Activated B cell treated with CpG ODN at 0.5 μM for 24 hours (primary cell): ENCODE measurements at places on chromosomes 11 and 22.

- DNase-seq = no peak
These were observed 12.7 kb upstream of the MIEF1 start for GRCh38 chr22:39489094-39490068.

GRCh38 chr11:120958185-120958584, 65.7 kb upstream of the TBCEL start:
- no peak for DNase-seq

- no peak for DNase-seq
These were observed 171.5 kb downstream of the FAT3 start for GRCh38 chr11:92396133-92396532.

DNA sequence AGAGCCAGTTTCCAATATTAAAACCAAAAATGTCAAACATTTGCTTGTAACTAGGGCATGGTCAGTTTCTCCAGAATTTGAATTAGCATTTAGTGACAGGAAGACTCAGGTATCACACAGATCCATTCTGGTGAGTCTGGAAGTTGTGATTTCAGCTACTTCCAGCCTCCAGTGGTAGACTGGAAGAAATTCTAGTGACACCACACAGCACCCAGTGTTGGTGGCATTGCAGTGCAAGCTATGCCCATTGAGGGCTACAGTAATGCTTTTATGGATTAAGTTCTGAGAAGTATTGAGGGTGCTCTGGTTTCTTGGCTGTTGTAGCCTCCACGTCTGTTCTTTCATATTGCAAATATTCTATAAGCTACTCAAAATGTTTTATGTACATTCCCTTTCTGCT, 31.4 kb upstream of the MMP20 start:
- DNase-seq = no peak

- DNase-seq = no peak
These were observed 121.3 kb downstream of the APOL5 start for GRCh38 chr22:35838855-35839576.

GRCh38 chr22:44193535-44193891, 12.8 kb downstream of the PARVG start:
- DNase-seq = no peak

- DNase-seq = no peak
These were observed 204.4 kb downstream of the NAV2 start for GRCh38 chr11:19917069-19917468.

DNA sequence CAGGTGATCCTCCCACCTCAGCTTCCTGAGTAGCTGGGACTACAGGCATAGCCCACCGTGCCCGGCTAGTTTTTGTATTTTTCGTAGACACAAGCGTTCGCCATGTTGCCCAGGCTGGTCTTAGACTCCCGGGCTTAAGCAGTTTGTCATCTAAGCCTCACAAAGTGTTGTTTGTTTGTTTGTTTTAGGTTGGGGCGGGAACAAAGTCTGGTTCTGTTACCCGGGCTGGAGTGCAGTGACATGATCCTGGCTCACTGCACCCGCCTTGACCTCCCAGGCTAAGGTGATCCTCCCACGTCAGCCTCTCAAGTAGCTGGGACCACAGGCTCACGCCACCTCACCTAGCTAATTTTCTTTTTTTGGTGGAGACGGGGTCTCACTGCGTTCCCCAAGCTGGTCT, 12.6 kb downstream of the IRF7 start:
- no peak for DNase-seq

DNA sequence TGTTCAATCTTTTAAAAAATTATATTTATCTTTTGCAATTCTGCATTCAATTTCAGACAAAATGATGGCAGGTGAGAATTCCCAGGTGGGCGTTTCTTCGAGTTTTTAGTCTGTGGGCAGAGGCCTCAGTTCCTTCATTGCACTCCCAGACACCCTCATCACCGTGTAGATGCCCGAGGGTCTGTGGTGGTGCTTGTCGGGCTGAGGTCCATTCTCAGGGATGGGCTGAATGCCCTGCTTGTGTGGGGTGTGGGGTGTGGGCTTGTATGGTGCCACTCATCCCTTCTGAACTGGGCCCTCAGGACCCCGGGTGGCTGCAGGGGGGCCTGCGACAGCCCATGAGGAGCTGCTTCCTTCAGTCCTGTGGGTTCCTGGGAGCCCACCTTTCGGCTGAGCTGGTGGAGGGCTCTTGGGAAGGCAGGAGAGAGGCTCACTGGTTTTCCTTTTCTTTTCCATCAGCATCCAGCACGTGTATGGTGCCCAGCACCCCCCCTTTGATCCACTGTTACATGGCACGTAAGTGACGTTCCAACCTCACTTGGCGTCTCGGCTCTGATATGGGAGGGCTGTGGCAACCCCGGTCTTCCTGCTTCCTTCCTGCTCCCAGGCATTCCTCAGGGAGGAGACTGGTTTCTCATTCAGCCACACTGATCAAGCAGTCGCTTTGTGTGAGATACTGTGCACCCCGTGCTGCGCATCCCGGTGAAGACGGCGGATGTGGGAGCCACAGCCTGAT, 29.8 kb downstream of the TBC1D22A start:
- no peak for DNase-seq

- DNase-seq = peak; percentile 57
These were observed 99.9 kb upstream of the FGF3 start for GRCh38 chr11:69918938-69919650.

DNA sequence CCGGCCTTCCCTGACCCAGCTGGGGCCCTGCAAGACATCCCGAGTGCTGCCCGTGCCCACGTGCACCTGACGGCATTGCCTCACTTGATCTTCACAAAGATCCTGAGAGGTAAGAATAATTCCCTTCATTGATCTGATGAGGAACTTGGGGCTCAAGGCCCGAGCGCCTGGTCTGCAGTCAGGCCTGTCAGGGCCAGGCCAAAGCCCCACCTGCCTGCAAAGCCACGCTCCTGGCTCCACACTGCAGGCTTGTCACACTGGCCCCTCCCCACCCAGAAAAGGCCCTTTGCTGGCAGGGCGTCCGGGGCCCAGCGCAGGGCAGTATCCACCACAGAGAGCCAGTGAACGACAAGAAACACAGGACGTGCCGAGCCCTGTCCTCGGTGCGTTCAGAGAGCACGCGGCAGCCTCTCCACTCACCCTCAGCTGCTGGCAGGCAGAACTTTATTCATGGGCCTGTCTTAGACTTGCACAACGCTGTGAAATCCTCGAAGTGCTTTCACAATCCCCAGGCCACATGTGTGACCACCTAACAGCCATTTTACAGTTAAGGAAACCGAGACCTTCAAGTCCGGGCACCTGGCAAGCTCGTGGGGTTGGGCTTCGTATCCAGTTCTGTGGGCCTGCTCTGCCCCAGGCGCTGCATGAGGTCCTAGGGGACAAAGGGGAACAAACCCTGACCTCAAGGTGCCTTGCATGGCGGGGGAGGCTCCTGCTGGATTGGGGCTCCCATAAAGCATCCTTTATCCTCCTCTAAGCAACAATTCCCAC, 14.8 kb downstream of the KIAA0930 start:
- DNase-seq = no peak

DNA sequence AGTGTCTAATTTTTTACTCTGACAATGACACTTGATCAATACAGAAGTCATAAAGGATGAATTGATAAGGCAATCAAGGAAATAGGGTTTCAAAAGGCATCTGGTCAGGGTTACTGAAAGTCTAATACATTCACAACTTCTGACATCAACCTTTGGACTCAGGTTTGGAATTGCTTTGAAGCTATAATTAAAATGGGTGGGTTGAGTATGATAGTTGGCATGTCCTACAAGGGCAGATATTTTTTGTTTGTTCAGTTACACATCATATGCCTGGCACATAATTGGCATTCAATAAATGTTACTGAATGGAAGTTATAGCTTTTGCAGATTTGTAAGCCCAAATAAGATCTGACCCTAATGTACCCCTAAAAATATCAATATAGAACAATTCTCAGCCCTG, 7.3 kb upstream of the FUT4 start:
- DNase-seq = no peak

- no peak for DNase-seq
These were observed 8.3 kb upstream of the RIC3 start for GRCh38 chr11:8177136-8177535.

- no peak for DNase-seq
These were observed 19.9 kb downstream of the INCENP start for GRCh38 chr11:62143727-62144126.

GRCh38 chr11:74627381-74627780, 35.0 kb downstream of the POLD3 start:
- DNase-seq = no peak

- DNase-seq = no peak
These were observed 2.1 kb upstream of the POU2AF3 start for GRCh38 chr11:111296196-111296595.

GRCh38 chr11:80669620-80670019, 1228.8 kb upstream of the TENM4 start:
- no peak for DNase-seq

DNA sequence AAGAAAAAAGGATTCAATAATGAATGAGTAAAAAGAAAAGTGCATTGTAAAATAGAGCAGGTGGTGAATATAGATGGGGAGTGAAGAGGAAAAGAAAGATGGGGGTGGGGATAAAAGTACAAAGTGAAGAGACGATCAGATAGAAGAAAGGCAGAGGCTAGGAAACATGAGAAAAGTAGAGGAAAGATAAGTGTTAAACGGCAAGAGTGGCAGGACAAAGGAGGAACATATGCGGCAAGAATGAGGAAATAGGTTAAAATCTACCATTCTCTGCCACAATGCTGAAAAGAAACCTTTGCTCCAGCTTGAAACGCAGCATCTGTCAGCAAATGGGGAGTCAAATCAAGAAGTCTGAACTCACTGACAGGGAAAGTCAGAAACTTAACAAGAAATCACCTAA, 6.8 kb downstream of the FUT4 start:
- no peak for DNase-seq

GRCh38 chr11:66332371-66333219, 3.6 kb downstream of the RIN1 start:
- no peak for DNase-seq

- DNase-seq = no peak
These were observed 18.6 kb downstream of the PHLDB1 start for GRCh38 chr11:118625976-118626375.

DNA sequence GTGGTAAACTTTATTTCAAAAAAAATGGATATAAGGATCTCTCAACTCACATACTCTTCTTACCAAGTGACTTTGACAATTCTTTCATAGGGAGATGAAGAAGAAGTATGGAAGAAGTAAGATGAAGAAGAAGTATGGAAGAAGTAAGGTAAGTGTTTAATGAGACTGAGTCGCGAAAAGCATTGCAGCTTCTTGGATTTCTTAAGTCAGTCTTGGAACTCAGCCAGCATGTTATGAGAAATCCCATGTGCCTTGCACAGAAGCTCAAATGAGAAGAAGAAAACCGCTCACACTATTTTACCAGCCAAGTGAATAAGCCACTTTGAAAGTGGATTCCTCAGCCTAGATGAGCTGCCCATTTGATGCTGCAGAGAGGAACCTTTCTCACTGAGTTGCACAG, 332.0 kb upstream of the CCDC179 start:
- DNase-seq = no peak

DNA sequence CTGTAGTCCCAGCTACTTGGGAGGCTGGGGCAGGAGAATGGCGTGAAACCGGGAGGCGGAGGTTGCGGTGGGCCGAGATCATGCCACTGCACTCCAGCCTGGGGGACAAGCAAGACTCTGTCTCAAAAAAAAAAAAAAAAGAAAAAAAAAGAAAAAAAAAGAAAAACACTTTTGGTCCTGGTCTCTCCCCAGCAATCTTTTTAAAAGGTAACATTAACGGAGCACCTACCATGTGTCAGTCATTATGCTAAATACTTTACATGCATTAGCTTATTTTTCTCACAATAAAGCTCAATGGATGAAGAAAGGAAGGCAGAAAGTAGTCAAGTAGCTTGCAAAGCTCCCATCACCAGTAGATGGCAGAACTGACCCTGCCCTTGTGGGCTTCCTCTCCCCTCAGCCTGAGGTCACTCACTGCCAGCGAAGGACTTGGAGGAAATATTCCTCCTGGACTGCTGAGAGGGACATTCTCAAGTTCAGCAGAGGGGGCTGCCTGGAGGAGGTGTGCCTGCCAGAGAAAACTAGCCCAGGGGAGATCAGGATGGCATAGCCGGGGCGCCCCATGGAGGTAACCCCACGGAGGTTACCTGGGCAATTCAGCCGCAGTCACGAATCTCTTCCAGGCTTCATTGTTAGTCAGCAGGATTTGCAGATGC, 15.5 kb downstream of the APOL3 start:
- no peak for DNase-seq

DNA sequence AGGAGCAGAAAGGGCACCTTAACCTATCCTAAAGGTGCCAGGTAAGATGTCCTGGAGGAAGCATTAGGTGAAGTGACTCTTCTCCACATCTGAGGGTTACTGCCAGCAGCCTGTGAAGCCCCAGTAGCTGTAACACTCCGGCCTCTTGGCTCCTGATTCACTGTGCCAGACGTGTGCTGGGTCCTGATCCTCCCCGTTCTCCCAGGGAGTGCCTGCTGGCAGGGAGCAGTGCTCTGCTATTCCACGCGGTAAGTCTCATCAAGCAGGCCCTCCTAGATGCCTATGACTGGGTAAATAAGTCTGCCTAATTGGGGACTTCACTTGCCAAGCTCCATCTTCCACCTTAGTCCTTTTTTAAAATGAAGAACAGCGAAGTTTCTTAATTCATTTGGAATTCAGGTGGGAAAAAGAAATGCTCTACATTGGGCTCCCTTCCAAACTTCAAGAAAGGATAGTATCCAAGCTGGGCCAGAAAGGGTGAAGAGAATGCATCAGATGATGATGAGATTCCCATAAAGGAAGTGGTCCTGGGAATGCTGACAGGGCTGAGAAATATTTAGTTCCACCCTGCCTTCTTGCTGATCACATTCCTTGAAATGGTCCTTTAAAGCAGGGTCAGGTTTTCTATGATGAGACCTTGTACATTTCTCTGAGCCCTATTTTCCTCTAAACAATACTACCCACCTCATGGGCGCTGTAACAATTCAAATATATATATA, 188.0 kb downstream of the MAML2 start:
- no peak for DNase-seq

DNA sequence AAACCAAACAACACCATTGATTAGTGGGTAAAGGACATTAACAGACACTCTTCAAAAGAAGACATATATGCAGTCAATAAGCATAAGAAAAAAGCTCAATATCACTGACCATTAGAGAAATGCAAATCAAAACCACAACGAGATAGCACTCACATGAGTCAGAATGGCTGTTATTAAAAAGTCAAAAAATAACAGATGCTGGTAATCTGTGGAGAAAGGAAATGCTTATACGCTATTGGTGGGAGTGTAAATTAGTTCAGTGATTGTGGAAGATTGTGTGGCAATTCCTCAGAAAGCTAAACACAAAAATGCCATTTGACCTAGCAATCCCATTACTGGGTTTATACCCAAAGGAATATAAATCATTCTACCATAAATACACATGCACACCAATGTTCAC, 182.6 kb downstream of the TRPC6 start:
- DNase-seq = no peak

- DNase-seq = no peak
These were observed 32.0 kb downstream of the KCNC1 start for GRCh38 chr11:17766590-17766989.
